ENCODE measurements at places on chromosomes 6 and 20.

GRCh38 chr6:100276311-100277057 is 188.2 kb downstream of the SIM1 start:
- DNase-seq, result no peak

DNA sequence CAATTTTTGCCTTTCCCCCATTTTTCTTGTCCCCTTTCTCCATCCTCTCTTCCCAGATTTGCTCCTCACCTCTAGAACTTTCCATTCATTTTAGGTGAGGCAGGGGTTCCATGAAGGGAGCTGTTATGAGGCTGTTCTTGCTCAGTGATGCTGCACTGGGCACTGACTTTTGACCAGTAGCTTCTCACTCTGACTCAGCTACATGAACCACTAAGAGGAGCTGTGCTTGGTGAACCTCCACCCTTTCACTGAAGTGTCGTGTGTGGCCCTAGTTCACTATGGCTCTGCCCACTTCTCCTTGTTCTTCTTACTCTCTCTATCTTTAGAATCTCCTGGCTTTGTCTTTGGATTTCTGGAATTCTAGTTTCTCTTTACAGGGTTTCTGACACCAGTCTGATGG is 307.1 kb upstream of the RNF24 start:
- DNase-seq, result no peak

DNA sequence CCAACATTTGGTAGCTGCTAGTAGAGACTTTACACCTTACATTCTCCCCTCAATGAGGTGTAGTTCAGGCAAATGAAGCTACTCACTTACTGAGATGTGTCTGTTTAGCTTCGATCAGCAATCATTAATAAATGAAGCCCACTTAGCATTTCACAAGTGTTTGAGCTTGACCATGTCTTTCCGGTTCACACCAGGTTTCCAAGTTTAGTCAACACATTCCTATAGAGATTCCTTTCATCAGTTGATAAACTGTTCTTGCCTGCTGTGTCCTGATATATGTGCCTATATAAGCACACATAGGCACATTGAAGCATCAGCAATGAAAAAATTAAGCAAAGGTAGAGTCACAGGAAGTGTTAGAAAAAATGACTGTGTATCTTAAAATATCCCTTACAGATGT is 150.0 kb downstream of the BTBD3 start:
- no peak for DNase-seq

DNA sequence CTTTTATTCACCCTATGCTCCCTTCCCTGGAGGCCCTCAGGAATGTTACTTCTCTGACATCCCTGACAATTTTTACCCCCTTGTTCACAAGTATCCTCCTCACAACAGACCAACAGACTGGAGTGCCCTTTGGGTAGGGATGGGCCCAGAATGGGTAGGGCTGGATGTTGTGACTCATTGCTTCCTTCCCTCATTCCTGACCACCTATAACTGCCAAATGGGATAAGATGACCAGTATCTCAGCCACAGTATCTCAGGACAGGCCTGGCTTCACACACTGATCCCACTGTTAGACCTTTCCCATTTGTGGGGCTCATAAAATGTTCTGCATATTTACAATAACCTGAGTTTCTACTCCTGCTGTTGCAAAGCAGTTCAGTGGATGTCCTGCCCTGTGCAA is 223.0 kb upstream of the LRFN2 start:
- DNase-seq, result no peak

- no peak for DNase-seq
Observed at GRCh38 chr20:46151936-46152335, 33.8 kb downstream of the CD40 start.

- DNase-seq, result no peak
Observed at GRCh38 chr6:17280552-17281090, 540 bp upstream of the RBM24 start.

DNA sequence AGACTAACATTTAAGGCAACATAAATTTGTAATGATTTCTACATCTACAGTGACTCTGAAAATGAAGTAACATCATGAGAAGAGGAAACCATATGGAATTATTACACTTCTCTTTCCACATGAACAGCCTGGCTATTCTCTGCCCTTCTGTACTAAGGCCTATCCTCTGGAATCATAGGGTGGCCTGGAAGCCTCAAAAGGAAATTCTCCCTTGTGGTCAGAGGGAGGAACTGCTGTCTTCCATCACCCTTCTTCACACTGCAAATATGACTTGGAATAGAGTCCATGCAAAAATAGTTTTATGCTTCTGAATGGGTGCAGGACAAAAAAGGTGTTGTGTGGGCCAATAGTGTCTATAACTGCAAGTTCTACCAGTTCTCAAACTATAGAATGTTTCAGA is 44.6 kb upstream of the SH3BGRL2 start:
- DNase-seq, result no peak

DNA sequence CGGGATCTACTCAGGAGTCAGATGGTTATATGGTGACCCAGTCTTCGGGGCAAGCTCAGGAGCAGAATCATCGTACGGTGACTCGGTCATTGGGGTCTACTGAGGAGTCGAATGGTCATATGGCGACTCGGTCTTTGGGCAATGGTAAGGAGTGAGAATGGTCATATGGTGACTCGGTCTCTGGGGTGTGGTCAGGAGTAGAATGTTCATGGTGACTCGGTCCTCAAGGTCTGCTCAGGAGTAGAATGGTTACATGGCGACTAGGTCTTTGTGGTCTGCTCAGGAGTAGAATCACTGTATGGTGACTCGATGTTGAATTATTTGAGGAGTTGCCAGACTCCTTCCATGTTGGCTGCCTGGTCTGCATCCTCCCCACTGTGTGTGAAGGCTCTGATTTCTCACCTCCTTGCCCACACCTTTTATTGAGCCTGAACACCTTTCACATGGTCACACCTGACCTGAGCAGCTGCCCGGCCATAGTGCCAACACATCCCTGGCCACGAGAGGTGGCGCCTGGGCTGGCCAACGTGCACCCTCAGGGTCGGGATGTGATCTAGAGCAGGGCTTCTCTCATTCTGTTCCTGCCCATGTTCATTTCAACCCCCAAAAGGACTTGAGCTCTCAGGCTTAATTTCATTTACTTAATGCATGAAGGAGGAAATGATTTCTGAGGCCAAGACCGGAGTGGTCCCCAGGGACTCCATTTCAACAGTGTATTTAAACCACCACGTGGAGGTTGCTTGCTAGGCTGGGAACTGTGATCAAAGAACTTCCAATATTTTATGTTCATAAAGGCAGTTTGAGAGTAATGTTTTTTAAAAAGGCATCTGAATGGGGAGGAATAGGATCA is 119.5 kb downstream of the PHACTR3 start:
- DNase-seq, result no peak

GRCh38 chr6:95866732-95867131 is 149.0 kb upstream of the FUT9 start:
- no peak for DNase-seq

DNA sequence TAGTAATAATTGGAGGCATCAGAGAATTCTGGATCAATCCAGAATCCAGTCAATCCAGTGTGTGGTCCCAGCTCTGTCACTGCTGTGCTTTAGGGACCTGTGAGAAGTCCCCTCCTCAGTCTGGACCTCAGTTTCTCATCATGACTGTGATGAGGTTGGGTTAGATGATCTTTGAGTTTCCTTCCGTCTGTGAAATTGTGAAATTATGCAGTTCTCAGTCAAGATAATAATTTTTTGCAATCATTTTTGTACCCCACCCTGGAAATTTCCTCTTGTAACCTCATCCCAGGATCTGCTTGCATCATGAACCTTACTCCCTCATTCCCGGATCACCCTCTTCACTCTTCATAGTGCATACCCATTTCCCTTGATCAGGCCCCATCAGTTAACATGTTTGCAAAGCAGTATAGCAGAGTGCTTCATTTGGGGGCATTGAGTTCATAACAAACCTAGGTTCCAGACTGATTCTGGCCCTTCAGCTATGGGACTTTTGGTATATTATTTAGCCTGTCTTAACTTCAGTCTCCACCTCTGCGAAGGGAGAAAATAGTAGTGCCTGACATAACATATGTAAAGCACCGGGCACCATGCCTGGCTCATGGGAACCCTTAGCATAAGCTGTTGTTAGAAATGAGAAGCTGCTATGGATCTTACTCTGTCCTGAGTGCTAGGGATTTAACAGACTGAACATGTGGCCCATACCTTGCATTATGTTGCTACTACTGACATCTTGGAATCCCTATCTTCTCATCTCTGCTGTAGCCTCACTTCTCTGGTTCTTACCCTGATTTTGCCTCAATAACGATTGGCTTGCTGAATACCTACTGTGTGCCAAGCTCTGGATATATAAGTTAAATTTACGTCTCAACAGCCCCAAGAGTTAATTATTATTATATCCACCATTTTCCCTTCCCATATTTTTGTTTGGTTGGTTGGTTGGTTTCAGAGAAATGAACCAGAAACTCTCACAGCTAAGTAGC is 1.3 kb downstream of the ZNF76 start:
- DNase-seq, result no peak

DNA sequence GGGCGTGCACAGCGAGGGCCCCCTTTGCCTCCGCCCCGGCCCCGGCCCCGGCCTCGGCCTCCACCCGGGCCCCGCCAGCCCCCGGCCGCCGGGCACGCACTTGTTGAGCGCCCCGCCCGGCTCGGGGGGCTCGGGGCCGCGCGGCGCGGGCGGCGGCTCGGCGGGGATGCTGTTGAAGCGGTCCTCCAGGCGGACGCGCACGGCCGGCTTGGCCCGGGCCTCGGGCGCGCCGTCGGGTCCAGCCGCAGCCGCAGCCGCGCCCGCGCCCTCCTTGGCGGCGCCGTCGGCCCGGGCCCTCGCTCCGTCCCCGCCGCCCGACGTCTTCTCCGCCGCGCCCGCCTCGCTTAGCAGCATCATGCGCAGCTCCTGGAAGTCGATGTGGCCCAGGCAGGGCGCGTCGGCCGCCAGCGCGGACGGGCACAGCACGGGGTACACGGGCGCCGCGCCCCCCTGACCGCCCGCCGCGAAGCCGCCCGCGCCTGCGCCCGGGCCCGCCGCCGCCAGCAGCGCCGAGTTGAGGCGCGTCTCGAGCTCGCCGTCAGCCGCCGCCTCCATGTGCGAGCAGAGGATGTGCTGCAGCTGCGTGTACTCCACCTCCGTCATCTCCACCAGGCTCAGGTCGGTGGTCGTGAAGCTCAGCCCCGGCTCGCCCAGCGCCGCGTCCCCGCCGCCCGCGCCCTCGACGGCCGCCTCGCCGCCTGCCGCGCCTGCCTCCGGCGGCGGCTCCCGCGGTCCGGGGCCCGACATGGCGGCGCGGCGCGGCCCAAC is 514 bp downstream of the TCFL5 start:
- peak; percentile 48 for DNase-seq

- no peak for DNase-seq
Observed at GRCh38 chr6:2990932-2991506, 8.7 kb upstream of the NQO2 start.
